ENCODE measurements at places on chromosomes 6 and 20.

GRCh38 chr20:33211817-33212424, 5.2 kb upstream of the BPIFA3 start:
- peak; percentile 49 for DNase-seq

DNA sequence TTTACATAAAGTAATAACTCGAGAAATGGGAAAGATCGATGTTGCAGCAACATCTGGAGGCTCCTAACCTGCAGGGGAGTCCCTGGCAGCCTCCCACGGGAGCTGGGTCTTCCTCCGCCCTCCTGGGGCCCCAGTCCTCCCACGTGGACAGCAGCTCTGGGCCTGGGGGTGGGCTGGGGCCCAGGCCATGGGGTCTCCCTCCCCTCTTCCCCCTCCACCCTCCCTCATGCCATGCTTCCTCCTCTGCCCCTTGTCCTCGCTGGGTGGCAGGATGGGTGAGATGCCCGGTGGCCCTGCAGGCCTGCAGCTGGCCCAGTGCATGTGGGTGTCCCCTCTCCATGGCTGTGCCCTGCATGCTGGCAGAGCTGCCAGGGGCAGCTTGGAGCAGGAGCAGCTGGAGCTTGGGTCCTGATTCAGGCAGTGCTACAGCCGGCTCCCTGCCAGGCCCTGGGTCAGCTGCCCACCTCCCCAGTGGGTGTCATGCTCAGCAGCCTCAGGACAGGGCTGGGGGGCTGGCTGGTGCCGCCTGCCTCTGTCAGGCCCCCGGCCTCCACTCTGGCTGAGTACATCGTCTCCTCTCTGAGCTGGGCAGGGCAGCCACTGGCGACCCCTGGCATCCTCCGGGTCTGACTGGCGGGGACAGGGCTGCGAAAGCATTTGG, 48.9 kb upstream of the BHLHE23 start:
- no peak for DNase-seq

- no peak for DNase-seq
Measured at GRCh38 chr20:36473164-36473563, 68.2 kb upstream of the MYL9 start.

DNA sequence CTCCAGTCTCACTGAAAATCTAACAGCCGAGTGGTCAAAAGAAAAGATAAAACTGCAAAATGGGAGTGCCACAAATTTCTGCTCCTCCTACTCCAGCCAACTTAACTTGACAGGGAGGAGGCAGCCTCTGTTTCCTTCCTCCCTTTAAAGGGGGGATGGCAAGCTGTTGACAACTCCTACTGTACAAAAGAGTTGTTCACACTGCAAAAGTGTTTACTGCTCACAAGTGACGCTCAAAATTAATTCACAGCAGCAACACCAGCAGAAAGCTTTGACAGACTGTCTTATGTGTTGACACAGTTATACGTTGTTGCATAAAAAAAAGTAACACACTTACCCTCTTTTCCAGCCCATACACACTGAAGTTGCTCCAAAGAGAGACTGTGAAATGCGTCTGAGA, 169.8 kb downstream of the BACH2 start:
- DNase-seq = no peak

- no peak for DNase-seq
Measured at GRCh38 chr6:145903356-145904102, 60.6 kb downstream of the SHPRH start.

DNA sequence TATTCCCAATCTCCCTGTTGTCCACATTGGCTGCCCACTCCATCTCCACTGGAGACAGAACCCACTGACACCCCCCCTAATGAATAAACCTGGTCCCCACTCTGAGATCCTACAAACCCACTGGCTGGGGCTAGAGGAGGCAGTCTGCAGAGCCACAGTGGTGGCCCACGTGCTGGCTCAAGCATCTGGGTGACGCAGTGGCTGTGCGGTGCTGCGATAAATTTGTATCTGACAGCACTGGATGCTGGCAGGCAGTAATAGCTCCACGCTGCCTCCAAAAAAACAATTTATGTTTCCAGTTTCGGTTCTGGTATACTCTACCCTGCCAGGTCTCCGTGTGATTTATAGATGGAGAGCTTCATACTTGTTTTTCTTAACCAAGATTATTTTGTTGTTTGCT, 87.1 kb upstream of the SYNDIG1 start:
- DNase-seq = peak; percentile 37

DNA sequence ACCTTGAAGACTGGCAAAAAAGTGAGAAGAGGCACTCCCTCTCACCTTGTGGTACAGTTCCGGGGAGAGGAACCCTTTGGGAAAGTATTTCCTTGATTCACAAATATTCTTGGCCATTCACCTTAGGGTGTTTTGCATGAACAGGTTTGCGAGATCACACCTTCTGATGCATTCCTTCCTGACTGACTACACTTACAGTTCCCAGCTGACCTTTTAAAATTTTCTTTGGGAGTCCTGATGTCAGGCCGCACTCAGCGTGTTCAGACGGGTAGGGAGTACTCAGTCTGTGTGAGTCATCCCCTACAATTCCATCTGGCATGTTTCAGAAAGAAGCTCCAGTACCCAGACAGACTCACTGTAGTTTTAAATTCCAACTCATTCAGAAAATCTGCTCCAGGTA, 1.7 kb downstream of the ADGRF4 start:
- DNase-seq = peak; percentile 29

GRCh38 chr6:137497721-137498463, 3.7 kb upstream of the OLIG3 start:
- no peak for DNase-seq

- no peak for DNase-seq
Measured at GRCh38 chr6:148629181-148629580, 117.6 kb upstream of the UST start.

DNA sequence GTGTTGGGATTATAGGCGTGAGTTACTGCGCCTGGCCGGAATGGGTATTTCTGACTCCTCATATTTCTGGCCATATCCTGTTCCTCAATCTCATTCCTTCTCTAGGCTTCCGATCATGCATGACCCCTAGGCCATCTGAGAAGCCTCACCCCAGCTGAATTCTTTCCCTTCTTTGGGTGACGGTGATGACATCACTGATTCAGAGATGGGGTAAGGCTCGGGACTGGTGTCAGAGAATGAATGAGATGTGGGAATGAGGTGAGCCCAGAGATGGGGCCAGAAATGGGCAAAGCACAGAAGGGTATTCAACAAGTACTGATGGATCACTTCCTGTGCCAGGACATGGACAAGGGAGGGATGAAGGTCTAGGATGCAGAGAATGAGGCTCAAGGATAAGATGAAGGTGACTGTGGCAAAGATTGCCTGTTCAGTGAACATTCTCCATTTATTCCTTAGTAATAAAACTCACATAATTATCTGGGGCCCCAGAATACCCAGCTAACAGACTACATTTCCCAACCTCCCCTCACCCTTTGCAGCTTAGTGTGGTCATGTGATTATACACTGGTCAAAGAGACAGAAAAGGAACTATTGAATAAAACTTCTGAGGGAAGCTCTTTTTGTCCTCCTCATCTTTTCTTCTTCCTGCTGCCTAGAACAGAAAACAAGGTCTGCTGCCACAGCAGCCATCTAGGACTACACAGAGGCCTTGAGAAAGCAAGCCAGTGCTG, 39.6 kb downstream of the KIAA0319 start:
- no peak for DNase-seq

- DNase-seq = no peak
Measured at GRCh38 chr6:75149696-75150095, 56.2 kb downstream of the COL12A1 start.

DNA sequence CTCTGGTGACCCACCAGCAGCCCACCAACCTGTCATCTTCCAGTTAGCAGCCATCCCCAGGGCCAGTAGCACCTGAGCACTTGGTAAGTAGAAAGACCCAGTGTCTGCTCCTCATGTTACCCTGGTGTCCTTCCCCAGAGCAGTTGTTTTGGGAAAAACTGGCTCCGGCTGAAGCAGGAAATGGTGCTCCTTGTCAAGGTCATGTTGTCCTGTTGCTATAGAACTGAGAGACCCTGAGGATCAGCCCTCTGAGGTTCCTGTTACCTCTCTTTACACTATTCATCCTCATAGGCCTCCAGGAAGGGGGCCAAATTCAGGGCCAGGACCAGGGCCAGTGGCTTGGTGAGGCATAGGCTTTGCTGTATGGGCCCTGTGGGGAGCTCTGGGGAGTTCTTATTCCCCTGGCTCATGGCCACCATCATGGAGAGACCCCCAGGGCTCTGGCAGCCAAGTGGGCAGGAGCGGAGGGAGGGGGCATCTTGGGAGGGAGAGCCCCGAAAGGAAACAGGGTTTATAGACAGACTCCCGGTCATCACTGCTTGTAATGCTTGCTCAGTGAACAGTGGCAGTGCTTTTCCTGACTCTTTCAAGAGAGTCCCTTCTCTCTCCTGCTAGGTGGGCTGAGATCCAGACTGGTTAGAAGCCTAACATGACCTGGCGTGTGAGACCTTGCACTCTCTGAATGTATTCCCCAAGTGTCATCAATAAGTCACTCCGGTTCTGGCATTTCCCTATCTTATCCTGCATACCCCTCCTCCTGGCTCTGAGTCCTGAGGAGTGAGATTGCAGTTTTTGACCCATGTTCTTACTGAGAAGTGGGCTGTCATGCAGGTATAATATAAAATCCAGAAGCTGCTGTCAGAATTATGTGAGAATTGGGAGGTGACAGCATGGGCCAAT, 50.7 kb downstream of the PPARD start:
- DNase-seq = no peak

DNA sequence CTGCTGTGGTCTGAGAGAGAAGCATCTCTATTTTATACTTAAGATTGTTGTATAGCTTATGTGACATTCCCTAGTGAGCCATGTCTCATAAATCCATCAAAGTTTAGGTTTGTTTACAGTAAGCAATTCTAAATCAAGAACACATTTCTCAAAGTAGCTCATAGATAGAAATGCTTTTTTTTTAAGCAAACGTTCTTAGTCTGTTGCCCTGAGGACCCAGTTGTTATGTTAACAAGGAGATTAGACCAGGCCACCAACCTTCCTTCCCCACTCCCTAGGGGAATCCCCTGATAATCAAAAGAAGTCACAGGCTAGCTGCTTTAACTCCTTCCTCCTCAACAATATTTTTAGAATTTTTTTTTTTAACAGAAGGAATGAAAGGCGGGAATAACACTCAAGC, 169.0 kb downstream of the FUT9 start:
- no peak for DNase-seq

DNA sequence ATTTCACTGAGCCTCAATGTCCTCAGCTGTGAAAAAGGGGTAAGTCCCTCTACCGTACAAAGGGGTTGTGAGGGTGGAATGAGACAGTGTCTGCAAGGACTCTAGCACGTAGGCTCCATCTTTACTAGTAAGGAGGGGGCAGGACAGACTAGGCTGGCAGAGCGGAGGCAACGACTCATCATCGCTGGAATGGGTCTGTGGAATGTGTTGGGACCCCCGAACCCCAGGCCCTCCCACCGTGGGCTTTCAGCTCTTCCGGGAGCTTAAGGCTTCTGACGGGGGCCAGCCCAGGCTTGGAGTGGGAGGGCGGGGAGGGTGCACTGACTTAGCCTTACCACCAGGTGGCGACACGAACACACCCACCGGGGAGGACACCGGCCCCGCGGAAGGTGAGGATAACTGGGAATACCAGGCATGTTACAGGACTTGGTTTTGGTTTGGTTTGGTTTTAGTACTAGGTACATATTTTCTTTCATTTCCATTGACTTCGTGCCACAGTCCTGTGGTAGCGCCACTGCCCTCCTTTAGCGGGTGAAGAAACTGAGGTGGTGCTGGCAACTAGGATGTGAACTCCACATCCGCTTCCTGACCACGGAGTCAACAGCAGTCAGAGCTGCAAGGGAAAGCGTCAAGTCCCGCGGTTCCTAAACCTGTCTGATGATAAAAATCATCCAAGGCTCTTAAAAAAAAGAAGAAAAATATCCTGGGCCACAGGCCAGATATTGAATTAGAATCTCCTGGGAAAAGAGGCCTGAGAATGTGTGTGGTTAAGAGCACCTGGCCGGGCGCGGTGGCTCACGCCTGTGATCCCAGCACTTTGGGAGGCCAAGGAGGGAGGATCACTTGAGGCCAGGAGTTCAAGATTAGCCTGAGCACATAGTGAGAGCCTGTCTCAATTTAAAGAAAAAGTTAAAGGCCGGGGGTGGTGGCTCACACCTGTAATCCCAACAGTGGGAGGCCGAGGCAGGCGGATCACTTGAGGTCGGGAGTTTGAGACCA, 10.3 kb upstream of the TULP1 start:
- DNase-seq = peak; percentile 69

DNA sequence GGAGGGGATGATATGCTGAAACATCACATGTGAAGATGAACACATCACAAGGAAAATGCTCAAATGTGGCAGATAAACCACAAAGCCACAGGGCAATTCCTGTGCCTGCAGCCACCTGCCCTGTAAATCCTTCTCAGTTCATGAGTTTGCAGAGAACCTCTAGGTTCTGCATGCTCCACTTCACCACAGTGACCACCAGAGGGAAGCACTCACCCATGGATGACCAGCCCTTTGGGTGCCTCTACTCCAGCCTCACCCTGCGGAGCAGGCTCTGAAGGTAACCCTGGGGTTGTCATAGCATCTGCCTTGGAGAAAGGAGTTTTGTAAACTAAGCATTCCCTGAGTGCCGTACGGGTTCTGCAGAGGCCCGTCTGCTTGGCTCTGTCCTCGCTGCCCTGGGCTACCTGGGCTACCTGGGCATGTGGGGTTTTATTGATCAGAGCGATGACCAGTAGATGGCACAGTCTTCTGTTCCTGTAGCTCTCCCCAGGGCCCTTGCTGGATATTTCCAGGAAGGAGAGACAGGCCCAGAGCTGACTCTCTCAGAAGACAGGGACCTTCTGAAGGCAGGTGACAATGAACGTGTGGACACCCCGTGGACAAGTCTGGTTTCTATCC, 31.7 kb upstream of the CST1 start:
- DNase-seq = peak; percentile 7

DNA sequence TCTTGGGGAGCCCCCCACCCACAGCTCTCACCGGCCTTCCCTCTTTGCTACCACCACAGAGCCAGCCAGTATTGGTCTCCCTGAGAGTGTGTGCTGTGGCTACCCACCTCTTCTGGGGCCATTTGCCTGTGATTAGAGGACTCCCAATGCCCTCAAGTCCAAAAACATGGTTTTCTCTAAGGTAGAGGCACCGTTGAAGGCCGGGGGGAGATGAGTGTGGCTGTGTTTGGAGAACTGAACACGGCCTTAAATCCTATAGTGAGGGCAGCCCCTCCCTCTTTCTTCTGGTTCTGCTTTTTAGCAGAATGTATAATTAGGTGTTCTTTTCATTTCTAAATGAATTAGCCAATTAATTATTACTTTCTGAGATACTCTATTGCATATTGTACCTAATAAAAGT, 2.5 kb downstream of the CCR6 start:
- no peak for DNase-seq

DNA sequence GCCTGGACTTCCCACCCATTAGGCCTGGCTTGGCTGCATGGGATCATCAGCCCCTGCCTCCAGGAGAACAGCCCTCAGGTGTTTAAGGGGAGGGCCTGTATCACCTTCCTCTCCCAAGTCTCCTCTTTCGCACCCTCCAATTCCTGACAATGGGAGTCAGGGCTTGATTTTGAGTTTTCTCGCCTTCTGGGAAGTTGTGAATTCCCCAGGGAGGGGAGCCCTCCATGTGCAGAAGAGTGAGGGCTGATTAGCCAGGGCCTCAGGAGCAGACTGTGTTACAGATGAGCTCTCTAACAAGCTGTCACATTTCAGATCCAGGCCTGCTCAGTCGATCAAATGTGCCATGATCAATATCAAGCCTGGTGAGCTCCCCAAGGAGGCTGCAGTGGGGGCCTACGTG, 42.4 kb downstream of the CNBD2 start:
- DNase-seq = peak; percentile 95

Measured in NCI-H2171 (cell line).